ENCODE measurements at places on chromosomes 13 and 19. TPM values are rescaled to one million over a fixed set of nuclear protein-coding genes. Genes with fewer than 3 reads are reported as not detected.
A peak's percentile ranks its signal among the peaks of the same experiment; 100 is the strongest.

SCEL gene
- total RNA-seq, result not detected

- no peak for DNase-seq
- H3K36me3 ChIP-seq, result no peaks in the 10 kb centered on the region
- no peaks in the 10 kb centered on the region for H3K27me3 ChIP-seq
- H3K27ac ChIP-seq, result no peak overlapping the region
- H3K4me3 ChIP-seq, result no peak overlapping the region
These were observed 1005.4 kb downstream of the OLFM4 start for GRCh38 chr13:54034047-54034446.

GRCh38 chr19:1524287-1524971, 552 bp downstream of the PLK5 start:
- H3K27me3 ChIP-seq, result peaks cover 51% of the 10 kb centered on the region
- no peak for DNase-seq
- H3K4me1 ChIP-seq, result no peaks in the 10 kb centered on the region
- H3K27ac ChIP-seq, result no peak overlapping the region

GRCh38 chr19:31356587-31357314, 7.5 kb upstream of the TSHZ3 start:
- no peak overlapping the region for H3K27ac ChIP-seq
- H3K4me3 ChIP-seq, result no peak overlapping the region
- DNase-seq, result no peak
- peaks cover 28% of the 10 kb centered on the region for H3K27me3 ChIP-seq
- peaks cover 9% of the 10 kb centered on the region for H3K4me1 ChIP-seq

DNA sequence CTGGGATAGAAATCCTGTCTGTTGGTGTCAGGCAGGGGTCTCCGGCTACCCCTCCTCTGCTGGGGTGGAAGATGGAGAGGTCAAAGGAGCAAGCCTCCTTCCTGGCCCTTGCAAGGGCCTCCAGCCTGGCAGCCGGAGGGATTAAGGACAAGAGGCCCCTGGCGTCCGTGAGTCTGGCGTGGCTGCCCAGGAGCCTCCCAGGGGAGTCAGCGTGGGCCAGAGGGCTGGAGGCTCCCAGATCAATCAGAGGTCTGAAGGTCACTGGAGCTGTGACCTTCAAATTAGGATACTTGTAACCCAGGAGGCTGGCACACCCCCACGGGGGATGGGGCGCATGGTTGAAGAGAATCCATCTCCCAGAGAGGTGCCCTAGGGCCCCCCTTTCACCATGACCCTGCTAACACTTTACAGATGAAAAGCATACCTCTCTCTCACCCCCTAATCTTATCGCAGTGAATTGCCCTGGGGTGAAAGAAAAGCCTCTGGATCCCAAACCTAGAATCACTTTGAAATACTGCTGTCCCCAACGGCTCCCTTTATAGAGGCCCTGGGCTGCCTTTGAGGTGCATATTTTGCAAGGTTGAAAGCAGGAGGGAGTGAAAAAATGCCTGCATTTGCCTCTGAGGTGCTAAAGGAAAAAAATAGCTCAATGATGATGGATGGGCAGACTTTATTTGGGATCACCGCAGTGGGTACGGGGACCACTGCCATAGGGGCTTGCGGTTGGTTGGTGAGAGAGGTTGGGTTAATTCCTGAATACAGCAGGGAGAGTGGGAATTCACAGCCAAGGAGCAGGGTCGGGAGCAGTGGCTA, 44.9 kb upstream of the PEG3 start:
- DNase-seq, result no peak
- no peaks in the 10 kb centered on the region for H3K27me3 ChIP-seq
- H3K4me1 ChIP-seq, result peaks cover 7% of the 10 kb centered on the region
- no peak overlapping the region for H3K4me3 ChIP-seq
- H3K27ac ChIP-seq, result no peak overlapping the region

- peak overlapping the region; percentile 77 for H3K27ac ChIP-seq
- no peak overlapping the region for H3K4me3 ChIP-seq
- H3K36me3 ChIP-seq, result no peaks in the 10 kb centered on the region
- peaks cover 20% of the 10 kb centered on the region for H3K4me1 ChIP-seq
These were observed 9.6 kb downstream of the CAPN12 start for GRCh38 chr19:38734426-38735256.

DNA sequence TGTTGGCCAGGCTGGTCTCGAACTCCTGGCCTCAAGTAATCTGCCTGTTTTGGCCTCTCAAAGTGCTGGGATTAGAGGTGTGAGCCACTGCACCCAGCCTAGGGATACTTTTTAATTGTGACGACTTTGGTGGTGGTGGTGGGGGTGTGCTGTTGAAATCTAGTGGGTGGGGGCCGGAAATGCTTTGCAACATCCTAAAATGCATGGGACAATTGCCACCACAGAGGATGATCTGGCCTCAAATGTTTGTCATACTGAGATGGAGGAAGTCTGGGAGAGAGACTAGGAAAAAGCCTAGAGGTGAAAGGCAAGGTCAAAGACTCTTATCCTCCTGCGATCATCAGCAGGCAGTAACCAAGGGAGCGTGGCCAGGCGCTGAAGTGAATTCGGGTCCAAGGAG, 1.4 kb downstream of the NWD1 start:
- no peaks in the 10 kb centered on the region for H3K36me3 ChIP-seq
- H3K4me1 ChIP-seq, result no peaks in the 10 kb centered on the region
- no peak overlapping the region for H3K27ac ChIP-seq
- no peak for DNase-seq
- no peaks in the 10 kb centered on the region for H3K27me3 ChIP-seq

DNA sequence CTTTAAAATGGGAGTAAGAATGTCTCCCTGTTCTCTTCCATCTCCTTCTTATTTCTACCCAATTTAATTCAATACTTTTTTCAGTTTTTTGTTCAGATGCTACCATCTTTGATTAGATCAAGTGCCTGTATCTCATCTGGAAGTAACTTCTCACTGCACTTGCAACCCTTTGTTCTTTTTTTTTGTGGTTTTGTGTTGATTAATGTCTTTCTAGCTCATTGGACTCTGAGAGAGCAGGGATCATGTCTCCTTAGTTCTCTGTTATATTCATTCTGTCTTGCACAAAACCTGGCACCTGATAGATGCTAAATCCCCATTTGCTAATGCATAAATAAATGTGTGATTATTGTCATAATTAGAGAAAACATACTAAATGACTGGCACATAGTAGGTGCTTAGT, 834 bp upstream of the ITGBL1 start:
- no peaks in the 10 kb centered on the region for H3K36me3 ChIP-seq
- H3K4me1 ChIP-seq, result peaks cover 6% of the 10 kb centered on the region
- no peaks in the 10 kb centered on the region for H3K27me3 ChIP-seq

DNA sequence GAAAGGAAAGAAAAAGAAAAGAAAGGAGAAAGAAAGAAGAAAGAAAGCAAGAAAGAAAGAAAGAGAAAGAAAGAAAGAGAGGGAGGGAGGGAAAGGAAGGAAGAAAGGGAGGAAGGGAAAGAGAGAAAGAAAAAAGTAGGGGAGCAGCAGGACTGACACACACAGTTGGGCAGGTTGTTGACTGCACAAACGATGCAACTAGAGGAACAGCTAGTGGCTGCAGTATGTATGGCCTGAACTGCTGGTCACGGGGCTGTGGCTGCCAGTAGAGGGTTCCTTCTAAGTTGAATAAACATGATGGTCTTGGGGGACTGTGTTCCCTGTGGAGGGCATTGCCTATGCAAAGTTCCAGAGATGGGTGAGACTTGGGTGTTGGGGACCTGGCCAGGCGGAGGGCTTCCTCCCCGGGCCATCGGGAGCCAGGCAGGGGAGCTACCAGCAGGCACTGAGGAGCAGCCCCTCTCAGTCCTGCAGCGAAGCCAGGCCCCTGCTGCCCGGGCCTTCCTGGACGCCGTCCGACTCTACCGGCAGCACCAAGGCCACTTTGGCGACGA, 16.7 kb upstream of the COLGALT1 start:
- H3K36me3 ChIP-seq, result no peaks in the 10 kb centered on the region
- no peaks in the 10 kb centered on the region for H3K27me3 ChIP-seq
- no peak for DNase-seq
- H3K4me1 ChIP-seq, result peaks cover 9% of the 10 kb centered on the region
- H3K27ac ChIP-seq, result no peak overlapping the region
- H3K4me3 ChIP-seq, result peak overlapping the region; percentile 21

GRCh38 chr19:42403586-42403985, 13.5 kb upstream of the CNFN start:
- no peak overlapping the region for H3K4me3 ChIP-seq
- no peak overlapping the region for H3K27ac ChIP-seq
- no peak for DNase-seq
- no peaks in the 10 kb centered on the region for H3K4me1 ChIP-seq

ATG4D gene
- total RNA-seq, result 26.4 TPM

- no peaks in the 10 kb centered on the region for H3K4me1 ChIP-seq
- H3K27me3 ChIP-seq, result no peaks in the 10 kb centered on the region
- no peak overlapping the region for H3K4me3 ChIP-seq
- H3K27ac ChIP-seq, result no peak overlapping the region
These were observed 89.4 kb downstream of the SLC25A15 start for GRCh38 chr13:40878823-40879222.

SIGLECL1 gene
- total RNA-seq, result not detected

PLIN4 gene
- total RNA-seq, result 8.0 TPM

- H3K36me3 ChIP-seq, result no peaks in the 10 kb centered on the region
- no peak for DNase-seq
- no peaks in the 10 kb centered on the region for H3K27me3 ChIP-seq
- H3K4me3 ChIP-seq, result no peak overlapping the region
These were observed 7.7 kb downstream of the UBE2L5 start for GRCh38 chr13:30429721-30430694.

PSG4 gene
- not detected for total RNA-seq

DNA sequence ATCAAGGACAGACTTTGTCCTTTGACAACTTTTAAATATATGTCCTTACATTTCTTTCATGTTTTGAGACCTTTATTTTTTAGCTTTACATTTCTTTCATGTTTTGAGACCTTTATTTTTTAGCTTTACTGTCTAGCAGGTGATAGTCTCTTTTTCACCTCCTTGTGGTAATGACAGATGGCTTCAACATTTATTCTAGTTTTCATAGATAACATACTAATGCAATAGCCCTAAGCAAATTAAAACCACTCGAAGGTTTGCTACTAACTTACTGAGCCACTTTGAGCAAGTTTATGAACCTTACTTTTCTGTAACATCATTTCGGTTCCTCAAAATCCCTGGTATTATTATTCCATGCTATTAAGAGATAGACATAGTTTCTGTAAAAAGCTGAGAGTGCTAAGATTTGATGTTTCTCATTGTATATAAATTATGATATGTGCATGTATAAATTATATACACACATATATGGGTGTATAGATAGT, 4.5 kb downstream of the DACH1 start:
- no peak overlapping the region for H3K27ac ChIP-seq
- H3K27me3 ChIP-seq, result peaks cover 9% of the 10 kb centered on the region
- no peaks in the 10 kb centered on the region for H3K36me3 ChIP-seq
- H3K4me1 ChIP-seq, result peaks cover 19% of the 10 kb centered on the region
- H3K4me3 ChIP-seq, result no peak overlapping the region
- DNase-seq, result no peak

DNA sequence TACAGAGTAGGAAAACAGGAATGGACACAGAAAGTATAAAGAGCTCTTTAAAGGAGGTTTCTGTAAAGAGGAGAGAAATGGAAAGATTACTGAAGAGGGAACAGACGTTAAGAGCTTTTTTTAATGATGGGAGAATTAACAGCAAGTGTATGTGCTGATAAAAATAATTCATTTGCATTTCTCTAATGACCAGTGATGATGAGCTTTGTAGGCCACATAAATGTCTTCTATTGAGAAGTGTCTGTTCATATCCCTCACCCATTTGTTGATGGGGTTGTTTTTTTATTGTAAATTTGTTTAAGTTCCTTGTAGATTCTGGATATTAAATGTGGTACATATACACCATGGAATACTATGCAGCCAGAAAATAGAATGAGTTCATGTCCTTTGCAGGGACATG, 40.0 kb downstream of the MYO16 start:
- no peak overlapping the region for H3K27ac ChIP-seq
- no peaks in the 10 kb centered on the region for H3K27me3 ChIP-seq
- H3K4me1 ChIP-seq, result no peaks in the 10 kb centered on the region
- H3K36me3 ChIP-seq, result no peaks in the 10 kb centered on the region

DNA sequence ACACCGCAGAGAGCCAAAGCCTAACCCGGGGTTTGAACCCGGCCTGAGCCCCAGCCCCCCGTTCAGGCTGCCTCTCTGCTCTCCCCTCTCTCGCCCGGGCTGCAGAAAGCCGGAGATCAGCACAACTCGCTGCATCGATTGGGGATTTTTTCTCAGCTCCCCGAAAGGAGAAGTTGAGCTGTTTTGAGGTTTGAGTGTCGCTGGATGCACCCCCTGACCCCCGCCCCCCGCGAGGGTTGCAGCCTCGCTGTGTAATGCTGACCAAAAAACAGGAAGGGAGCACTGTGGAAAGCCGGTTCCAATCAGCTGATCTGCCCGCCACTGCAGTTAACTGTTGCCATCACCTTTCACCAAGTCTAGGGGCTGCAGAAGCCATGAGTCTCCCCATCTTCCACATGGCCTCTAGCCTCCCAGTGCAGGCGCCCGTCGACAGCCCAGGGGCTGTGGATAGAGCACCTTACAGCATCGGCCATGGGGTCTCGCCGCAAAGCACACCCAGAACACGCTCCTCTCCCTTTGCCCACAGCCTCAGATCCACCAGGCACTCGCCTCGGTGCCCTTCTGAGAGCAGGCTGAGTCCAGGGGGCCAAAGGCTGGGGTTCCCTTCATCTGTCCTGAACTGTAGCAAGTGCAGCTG, 34.5 kb downstream of the MYO9B start:
- peak overlapping the region; percentile 74 for H3K27ac ChIP-seq
- no peak overlapping the region for H3K4me3 ChIP-seq
- no peaks in the 10 kb centered on the region for H3K36me3 ChIP-seq
- H3K4me1 ChIP-seq, result peaks cover 26% of the 10 kb centered on the region

GRCh38 chr19:55406826-55407549, 600 bp downstream of the UBE2S start:
- H3K27ac ChIP-seq, result peak overlapping the region; percentile 89
- no peaks in the 10 kb centered on the region for H3K27me3 ChIP-seq
- no peaks in the 10 kb centered on the region for H3K36me3 ChIP-seq
- DNase-seq, result peak; percentile 55
- peaks cover 24% of the 10 kb centered on the region for H3K4me1 ChIP-seq

CBARP gene
- total RNA-seq, result 1.8 TPM

- H3K4me3 ChIP-seq, result no peak overlapping the region
- H3K4me1 ChIP-seq, result peaks cover 10% of the 10 kb centered on the region
- H3K36me3 ChIP-seq, result no peaks in the 10 kb centered on the region
- H3K27ac ChIP-seq, result no peak overlapping the region
These were observed 21.4 kb downstream of the TSSK6 start for GRCh38 chr19:19493841-19494546.

- no peaks in the 10 kb centered on the region for H3K4me1 ChIP-seq
- DNase-seq, result no peak
- H3K4me3 ChIP-seq, result no peak overlapping the region
These were observed 21.5 kb downstream of the COLGALT1 start for GRCh38 chr19:17576758-17577456.

- H3K36me3 ChIP-seq, result no peaks in the 10 kb centered on the region
- H3K4me3 ChIP-seq, result no peak overlapping the region
- no peak overlapping the region for H3K27ac ChIP-seq
- no peaks in the 10 kb centered on the region for H3K27me3 ChIP-seq
- H3K4me1 ChIP-seq, result no peaks in the 10 kb centered on the region
These were observed 2.3 kb upstream of the LGALS7B start for GRCh38 chr19:38786572-38787265.

RNF6 gene
- 24.4 TPM for total RNA-seq

MYO16 gene
- 1.8 TPM for total RNA-seq

- H3K36me3 ChIP-seq, result no peaks in the 10 kb centered on the region
- DNase-seq, result no peak
- H3K4me1 ChIP-seq, result peaks cover 5% of the 10 kb centered on the region
- peak overlapping the region; percentile 64 for H3K4me3 ChIP-seq
- no peaks in the 10 kb centered on the region for H3K27me3 ChIP-seq
These were observed 594 bp downstream of the ZNF559 start for GRCh38 chr19:9324584-9324962.
